ENCODE measurements at places on chromosomes 3 and 15. TPM values are rescaled to one million over a fixed set of nuclear protein-coding genes. Genes with fewer than 3 reads are reported as not detected.

DNA sequence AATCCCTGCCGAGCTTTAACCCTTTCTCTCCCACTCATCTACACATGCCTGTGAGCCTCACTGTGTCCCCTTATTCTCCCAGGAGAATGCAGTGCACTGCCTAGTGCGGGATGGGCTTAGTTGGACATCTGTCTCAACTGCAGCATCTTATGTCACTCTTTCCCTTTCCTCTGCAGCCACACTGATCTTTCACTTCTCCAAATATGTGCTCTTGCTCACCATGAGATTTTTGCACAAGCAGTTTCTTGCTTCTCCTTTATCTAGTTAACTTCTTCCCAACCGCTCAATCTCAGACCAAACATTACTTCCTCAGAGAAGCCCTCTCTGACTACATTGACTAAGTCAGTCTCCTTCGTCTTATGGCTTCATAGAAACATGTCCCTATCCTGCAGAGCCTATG, 292.3 kb downstream of the KBTBD8 start:
- DNase-seq: peak; percentile 63
- H3K36me3 ChIP-seq: no peaks in the 10 kb centered on the region
- H3K4me3 ChIP-seq: no peak overlapping the region
- H3K4me1 ChIP-seq: no peaks in the 10 kb centered on the region

GRCh38 chr3:76387000-76387399, 601.7 kb upstream of the ZNF717 start:
- DNase-seq: no peak
- H3K36me3 ChIP-seq: no peaks in the 10 kb centered on the region
- H3K27me3 ChIP-seq: no peaks in the 10 kb centered on the region
- H3K27ac ChIP-seq: no peak overlapping the region
- no peak overlapping the region for H3K4me3 ChIP-seq

DNA sequence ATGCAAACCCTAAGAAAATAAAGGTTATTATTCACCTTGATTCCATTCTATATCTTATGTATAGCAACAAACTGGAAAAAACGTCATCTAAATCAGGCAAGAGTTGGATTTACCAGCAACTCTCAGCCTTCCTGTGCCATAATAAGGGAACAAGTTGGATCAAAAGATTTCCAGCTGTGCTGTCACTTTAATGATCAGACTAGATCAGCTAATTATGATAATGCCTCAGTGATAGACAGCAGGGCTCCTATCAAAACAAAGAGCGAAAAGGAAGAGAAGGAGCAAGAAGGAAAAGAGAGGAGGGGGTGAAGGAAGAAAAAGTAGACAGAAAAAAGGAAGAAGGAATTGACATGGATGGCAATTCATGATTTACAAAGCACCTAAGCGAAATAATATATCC, 36.7 kb upstream of the BCL6 start:
- no peaks in the 10 kb centered on the region for H3K27me3 ChIP-seq
- no peak overlapping the region for H3K27ac ChIP-seq
- no peaks in the 10 kb centered on the region for H3K36me3 ChIP-seq
- no peak overlapping the region for H3K4me3 ChIP-seq

GRCh38 chr15:54035616-54036015, 57.4 kb downstream of the UNC13C start:
- no peak overlapping the region for H3K27ac ChIP-seq
- H3K36me3 ChIP-seq: no peaks in the 10 kb centered on the region
- no peak for DNase-seq
- no peaks in the 10 kb centered on the region for H3K27me3 ChIP-seq

DNA sequence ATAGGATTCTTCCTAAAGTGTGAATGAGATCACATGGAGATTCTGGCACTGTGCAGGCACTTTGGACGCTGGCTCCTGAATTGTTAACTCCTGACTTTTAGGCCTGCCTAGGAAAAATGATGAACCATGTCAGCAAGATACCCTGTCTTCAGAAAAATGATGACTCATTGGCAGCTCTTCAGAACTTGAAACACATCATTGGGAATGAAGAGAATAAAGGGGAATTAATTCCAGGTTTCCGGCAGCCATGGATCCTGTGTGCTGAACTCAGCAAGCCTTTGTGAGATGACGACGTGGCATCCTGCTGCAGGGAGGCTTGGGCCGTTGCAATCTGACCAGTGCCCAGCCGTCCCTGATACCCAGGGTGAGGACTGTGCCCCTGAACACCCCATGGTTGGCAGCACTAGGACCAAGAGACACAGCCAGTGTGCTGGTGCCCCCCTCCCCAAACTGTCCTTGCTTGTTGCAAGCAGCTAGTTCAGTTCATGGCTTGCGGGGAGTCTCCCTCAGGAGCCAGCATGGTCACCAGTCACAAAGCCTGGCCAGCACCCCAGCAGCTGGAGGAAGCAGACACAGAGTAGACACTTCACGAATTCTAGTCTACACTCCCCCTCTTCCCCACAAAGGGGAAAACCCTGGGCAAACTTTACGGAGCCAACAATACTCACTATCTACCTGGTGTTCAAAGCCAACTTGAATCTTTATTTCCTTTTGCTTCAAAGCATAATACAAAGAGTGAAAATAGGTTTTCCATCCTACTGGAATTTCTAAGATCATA, 7.8 kb upstream of the LIPC start:
- H3K36me3 ChIP-seq: no peaks in the 10 kb centered on the region
- H3K4me3 ChIP-seq: no peak overlapping the region
- H3K27me3 ChIP-seq: no peaks in the 10 kb centered on the region
- no peak overlapping the region for H3K27ac ChIP-seq
- peak; percentile 91 for DNase-seq

DNA sequence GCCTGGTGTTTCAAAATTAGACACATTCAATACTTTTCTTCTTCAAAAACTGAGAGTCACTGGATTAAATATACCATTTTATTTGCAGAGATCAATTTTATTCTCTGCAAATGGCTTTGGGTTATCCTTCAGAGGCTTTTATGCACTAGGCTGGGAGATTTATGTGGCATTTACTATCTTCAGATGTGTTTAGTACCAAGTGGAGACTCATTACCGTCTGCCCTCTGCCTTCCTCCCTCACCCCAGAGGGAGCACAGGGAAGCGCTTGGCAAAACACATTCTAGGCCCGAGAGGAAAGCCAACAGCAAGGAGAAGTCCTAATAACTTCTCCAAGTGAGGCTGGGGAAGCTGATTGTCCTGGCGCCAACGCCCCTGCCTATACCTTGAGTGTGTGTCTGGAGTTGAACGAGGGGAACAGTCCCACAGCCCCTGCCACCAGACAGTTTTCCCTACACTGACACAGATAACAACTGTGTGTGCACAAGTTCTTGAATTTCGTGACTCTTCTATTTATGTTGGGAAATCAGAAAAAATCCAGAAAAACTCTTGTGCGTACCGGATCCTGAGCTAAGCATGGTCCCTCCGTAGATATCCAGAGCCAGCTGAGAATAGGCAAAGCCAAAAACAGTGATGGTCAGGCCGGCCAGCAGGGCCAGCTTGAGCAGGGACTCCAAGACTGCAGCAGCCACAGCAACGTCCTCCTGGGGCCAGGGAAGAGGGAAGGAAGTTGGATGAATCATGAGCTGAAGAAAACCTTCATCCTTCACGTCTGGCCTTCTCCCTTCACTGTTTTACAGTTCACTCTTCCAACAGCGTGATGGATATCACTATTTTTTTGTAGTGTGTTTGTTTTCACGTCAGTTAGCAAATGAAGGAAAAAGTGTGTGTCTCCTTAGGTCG, 26.6 kb downstream of the RFT1 start:
- peak; percentile 43 for DNase-seq
- no peaks in the 10 kb centered on the region for H3K27me3 ChIP-seq

DNA sequence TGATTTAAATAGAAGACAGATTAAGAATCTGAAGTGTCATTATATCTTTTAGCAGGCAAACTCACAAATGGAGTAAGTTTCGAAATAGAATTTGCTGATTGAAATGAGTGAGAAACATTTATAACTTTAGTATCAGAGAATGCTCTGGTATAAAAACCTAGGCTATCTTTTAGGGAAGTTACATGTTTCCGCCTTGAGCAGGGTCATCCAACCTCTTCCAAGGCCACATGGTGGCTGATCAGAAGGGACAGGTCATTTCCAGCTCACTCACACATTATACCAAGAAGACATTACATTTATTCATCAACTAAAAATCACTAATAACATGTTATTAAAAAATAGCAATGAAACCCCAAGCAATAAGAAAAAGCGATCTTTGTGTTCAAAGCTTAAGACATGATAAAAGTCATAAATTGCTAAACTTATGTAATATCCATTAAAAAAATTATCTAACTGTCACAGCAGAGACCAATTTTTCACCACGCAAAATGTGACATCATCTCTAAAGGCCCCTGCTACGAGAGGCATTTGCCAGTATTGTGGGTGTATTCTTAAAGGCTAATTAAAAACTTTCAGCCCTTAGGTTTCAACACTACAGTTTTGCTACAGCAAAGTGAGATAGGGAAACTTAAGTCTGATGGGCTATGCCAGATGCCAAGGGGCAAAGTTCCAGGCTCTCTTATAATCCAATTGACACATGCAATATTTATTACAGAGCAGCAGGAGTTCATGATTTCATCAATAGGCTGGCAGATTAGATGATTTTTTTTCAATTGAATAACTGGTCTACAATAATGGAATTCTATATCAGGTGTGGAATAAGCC, 240.4 kb upstream of the TBL1XR1 start:
- no peaks in the 10 kb centered on the region for H3K36me3 ChIP-seq
- H3K4me1 ChIP-seq: peaks cover 5% of the 10 kb centered on the region
- DNase-seq: no peak
- no peak overlapping the region for H3K27ac ChIP-seq

GRCh38 chr3:28215407-28215806, 26.0 kb upstream of the CMC1 start:
- no peak for DNase-seq
- no peaks in the 10 kb centered on the region for H3K36me3 ChIP-seq
- H3K27ac ChIP-seq: no peak overlapping the region
- H3K4me1 ChIP-seq: no peaks in the 10 kb centered on the region
- H3K4me3 ChIP-seq: no peak overlapping the region
- H3K27me3 ChIP-seq: no peaks in the 10 kb centered on the region

GRCh38 chr3:149581681-149582370, 76.0 kb downstream of the WWTR1 start:
- peaks cover 43% of the 10 kb centered on the region for H3K4me1 ChIP-seq
- no peaks in the 10 kb centered on the region for H3K36me3 ChIP-seq
- no peaks in the 10 kb centered on the region for H3K27me3 ChIP-seq
- DNase-seq: peak; percentile 92
- no peak overlapping the region for H3K4me3 ChIP-seq

- H3K27me3 ChIP-seq: no peaks in the 10 kb centered on the region
- DNase-seq: no peak
- no peaks in the 10 kb centered on the region for H3K4me1 ChIP-seq
- H3K4me3 ChIP-seq: no peak overlapping the region
- H3K27ac ChIP-seq: no peak overlapping the region
These were observed 32.9 kb downstream of the GTF2E1 start for GRCh38 chr3:120775411-120775810.

DNA sequence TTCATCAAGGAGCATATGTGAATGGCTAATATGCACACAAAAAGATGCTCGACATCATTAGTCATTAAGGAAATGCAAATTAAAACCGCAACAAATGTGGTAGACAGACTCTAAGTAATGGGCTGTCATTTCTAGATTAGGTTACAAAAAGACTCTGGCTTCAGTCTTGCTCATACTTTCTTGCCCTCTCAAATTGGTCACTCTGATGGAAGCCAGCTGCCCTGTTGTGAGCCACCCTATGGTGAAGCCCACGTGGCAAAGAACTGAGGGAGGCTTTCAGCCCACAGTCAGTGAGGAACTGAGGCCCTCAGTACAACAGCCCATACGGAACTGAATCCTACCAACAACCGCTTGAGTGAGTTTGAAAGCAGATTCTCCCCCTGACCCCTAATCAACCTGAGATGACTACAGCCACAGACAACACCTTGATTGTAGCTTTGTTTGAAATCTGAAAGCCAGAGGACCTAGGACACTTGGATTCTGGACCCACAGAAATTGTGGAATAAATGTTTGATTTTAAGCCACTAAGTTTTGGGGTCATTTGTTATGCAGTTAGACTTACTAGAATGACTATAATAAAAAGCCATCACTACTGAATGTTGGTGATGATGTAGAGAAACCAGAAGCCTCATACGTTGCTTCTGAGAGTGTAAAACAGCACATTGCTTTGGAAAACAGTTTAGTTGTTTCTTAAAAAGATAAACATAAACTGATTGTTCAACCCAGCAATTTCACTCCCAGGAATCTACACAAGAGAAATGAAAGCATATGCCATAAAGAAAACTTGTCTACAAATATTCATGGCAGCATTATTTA, 45.7 kb downstream of the EHHADH start:
- H3K4me3 ChIP-seq: no peak overlapping the region
- no peak for DNase-seq
- no peaks in the 10 kb centered on the region for H3K36me3 ChIP-seq
- peaks cover 2% of the 10 kb centered on the region for H3K4me1 ChIP-seq
- no peak overlapping the region for H3K27ac ChIP-seq

DNA sequence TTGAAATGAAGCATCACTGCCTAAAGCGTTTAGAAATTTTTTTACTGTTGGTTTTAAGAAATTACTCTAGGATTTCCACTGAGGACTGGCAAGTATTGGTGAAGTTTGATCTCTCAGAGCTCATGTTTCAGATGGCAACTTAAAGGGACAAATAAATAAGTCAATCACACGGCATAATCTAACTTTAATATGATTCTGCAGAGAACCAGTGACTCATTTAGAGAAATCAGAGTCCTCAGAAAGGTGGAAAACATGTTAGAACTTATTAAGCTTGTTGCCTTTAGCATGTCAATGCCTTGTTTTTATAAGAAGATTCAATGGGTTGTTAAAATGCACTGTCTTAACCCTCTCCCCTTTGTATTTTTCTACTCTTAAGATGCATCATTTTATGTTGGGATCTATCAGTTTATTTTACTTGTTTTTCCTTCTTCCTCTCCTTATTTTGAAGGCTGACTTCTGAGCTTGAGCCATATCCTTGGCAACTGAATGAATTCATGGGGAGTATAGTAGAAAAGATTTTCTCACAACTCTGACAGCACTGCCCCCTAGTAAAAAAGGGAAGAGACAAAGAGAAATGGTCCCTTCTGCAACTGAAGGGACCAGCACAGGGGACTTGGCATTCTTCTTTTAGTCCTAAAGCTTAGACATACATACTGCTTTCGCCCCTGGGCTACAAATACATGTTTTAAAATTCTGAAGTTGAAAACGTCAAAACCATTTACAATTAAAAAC, 431.2 kb downstream of the LPP start:
- no peak for DNase-seq
- peaks cover 2% of the 10 kb centered on the region for H3K4me1 ChIP-seq
- no peaks in the 10 kb centered on the region for H3K36me3 ChIP-seq
- no peaks in the 10 kb centered on the region for H3K27me3 ChIP-seq
- H3K27ac ChIP-seq: no peak overlapping the region

DNA sequence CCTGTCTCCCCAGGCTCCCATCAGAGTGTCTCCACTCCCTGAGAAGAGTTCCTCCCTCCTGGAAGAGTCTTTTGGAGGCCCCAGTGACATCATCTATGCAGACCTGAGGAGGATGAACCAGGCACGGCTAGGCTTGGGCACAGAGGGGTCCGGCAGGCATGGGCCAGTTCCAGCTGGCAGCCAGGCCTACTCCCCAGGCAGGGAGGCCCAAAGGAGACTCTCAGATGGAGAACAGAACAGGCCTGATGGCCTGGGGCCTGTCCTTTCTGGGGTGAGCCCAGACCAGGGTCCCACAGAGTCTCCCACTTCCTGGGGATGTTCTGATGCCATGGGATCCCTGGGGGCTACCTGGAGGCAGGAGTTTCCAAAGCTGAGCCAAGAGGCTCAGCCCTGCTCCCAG, 8.5 kb downstream of the SH2D7 start:
- peaks cover 16% of the 10 kb centered on the region for H3K4me1 ChIP-seq
- peaks cover 6% of the 10 kb centered on the region for H3K27me3 ChIP-seq
- no peak overlapping the region for H3K27ac ChIP-seq
- DNase-seq: no peak

The GDPGP1 gene
- total RNA-seq: 2.9 TPM

The ARHGEF26 gene
- total RNA-seq: 13.3 TPM

The SLC28A2 gene
- not detected for total RNA-seq

The SYNPR gene
- total RNA-seq: 0.04 TPM

The CHST13 gene
- 0.18 TPM for total RNA-seq

The CRYGS gene
- total RNA-seq: 2.5 TPM
